ENCODE measurements at places on chromosomes 16 and 17.

DNA sequence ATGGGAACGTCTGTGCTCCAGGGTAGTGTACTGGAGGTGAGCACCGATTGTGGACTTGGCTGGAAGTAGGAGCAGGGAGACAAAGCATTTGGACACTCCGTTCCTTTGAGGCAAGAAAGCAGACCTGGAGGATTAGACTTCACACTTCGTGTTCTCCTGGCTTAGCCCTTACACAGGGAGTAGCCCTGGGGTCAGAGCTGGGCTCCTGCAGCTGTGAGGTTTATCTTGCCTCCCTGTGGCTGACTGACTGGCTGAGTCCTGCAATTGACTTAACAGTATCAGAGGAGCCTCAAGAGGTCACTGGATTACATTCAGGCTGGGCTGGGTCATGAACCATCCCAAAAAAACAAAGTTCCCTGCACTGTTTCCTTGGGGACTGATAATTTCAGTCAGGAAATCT is 37.1 kb downstream of the MPRIP start:
- no peak for DNase-seq

- no peak for DNase-seq
Observed at GRCh38 chr16:30382111-30382881, at the start of gene SEPTIN1. Gene SEPTIN1 (minus strand): TSS chr16:30382561. CDS start chr16:30382542, 19 bp downstream.

- DNase-seq, result no peak
Observed at GRCh38 chr17:290121-290521, 62.5 kb downstream of the RPH3AL start.

GRCh38 chr16:78607465-78607864 is 508.0 kb downstream of the WWOX start:
- DNase-seq, result no peak

GRCh38 chr17:73729101-73729500 is 84.9 kb upstream of the SDK2 start:
- no peak for DNase-seq

- no peak for DNase-seq
Observed at GRCh38 chr17:48510381-48510760, 20.4 kb downstream of the HOXB1 start.

DNA sequence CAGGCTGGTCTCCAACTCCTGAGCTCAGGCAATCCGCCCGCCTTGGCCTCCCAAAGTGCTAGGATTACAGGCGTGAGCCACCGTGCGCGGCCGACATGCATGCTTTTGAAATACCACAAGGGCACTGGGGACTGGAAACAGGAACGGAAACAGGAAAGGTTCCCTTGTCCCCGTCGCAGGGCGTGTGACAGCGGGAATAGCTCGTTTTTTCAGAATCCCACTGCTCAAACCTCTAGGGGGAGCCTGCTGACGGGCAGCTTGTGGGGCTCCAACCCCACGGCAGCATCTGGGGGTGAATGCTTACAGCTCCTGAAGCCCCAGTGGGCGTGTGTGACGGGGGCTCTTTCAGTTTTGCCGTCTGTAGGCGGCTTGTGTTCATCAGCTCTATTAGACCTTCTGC is 18.8 kb upstream of the ASGR2 start:
- DNase-seq, result no peak

DNA sequence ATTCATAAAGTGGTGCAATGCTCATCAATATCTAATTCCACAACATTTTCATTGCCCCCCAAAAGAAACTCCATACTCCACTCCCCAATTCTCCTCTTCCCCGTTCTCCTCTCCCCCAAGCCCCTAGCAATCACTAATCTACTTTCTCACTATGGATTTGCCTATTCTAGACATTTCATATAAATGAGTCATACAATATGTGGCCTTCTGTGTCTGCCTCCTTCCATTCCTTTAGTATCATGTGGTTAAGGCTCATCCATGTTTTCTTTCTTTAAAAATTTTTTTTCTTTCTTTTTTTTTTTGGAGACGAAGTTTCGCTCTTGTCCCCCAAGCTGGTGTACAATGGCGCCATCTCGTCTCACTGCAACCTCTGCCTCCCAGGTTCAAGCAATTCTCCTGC is 56.3 kb upstream of the HAS3 start:
- peak; percentile 69 for DNase-seq

- DNase-seq, result peak; percentile 96
Observed at GRCh38 chr16:3945751-3946603, 65.5 kb upstream of the CREBBP start.

GRCh38 chr16:11907160-11907970 is 8.4 kb downstream of the GSPT1 start:
- DNase-seq, result no peak

DNA sequence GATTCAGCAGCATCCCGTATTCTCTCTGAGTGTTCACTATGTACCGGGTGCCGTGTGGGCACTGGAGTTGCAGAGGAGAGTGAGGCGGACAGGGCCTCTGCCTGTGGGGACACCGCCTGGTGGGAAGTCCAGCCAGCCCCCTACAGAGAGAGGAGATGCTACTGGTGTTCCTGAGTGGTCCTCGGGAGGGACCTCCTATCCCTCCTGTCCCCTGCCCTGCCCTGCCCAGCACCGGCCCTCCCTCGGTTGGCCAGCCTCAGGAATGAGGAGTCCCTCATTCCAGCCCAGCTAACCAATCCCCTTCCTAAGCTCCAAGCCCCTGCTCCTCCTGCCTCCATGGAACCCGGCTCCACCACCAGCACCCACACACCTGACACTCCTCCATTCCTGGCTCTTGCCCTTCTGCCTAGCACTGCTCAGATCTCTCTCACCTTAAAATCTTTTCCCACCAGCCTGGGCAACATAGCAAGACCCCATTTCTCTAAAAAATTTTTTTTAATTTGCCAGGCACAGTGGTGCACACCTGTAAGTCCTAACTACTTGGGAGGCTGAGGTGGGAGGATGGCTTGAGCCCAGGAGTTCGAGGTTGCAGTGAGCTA is 2.0 kb downstream of the ASGR2 start:
- DNase-seq, result no peak

- DNase-seq, result peak; percentile 29
Observed at GRCh38 chr17:17568772-17569195, 22.7 kb downstream of the PEMT start.

- peak; percentile 5 for DNase-seq
Observed at GRCh38 chr17:60139438-60140285, 10.1 kb upstream of the CA4 start.

DNA sequence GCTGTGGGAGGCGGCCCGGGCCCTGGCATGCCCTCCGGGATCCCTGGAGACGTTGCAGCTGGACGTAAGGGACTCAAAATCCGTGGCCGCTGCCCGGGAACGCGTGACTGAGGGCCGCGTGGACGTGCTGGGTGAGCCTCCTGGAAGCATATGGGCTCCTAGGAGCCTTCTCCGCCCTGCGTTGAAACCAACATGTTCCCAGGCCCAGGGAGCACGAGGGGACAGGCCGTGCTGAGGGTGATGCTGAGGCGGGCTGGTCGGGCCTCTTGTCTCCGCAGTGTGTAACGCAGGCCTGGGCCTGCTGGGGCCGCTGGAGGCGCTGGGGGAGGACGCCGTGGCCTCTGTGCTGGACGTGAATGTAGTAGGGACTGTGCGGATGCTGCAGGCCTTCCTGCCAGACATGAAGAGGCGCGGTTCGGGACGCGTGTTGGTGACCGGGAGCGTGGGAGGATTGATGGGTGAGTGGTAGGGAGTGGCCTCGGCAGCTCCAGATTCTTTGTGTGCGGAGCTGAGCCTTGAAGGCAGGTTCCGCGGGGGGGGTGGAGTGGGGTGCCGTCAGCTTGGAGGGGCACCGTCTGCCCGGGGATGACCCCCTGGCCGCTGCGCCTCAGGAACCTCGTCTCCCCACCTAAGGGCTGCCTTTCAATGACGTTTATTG is 567 bp downstream of the HSD17B1 start:
- no peak for DNase-seq

- no peak for DNase-seq
Observed at GRCh38 chr17:35760587-35760986, at the start of gene C17orf50. Gene C17orf50 (plus strand): TSS chr17:35760887. CDS start chr17:35760942, 55 bp downstream.

DNA sequence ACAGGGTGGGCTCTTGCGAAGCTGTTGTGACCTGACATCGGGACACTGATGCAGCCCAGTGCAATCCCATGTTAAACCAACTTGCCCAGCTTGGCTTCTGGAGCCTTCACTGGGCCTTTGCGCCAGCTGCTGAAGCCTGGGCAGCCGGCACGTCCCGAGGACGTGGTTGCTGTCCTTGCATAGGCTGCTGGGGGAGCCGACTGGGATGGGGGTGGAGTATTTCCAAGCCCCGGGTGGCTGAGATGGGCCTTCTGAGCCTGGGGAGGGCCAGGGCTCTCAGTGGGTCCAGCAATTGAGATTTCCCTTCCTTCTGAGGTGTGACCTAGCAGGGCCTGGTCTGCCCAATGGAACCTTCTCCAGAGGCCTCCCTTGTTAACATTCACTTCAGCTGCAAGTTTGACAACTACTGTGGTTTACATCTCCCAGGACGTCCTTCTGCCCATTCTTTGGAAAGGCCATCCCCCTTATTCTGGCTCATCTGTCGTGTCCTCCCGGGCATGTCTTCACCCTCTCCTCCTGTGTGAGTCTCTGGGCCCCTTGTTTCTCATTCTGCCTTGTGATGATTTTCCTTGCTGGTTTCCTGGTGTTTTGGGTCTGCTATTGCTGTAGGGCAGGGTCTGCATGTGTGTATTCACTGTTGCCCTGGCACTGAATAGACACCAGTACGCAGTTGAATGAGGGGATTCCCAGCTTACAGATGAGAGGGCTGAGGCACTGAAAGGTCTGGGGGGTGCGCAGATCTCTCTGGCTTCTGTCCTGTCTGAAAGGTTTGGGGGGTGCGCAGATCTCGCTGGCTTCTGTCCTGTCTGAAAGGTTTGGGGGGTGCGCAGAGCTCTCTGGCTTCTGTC is 34.4 kb downstream of the HAPSTR1 start:
- no peak for DNase-seq

DNA sequence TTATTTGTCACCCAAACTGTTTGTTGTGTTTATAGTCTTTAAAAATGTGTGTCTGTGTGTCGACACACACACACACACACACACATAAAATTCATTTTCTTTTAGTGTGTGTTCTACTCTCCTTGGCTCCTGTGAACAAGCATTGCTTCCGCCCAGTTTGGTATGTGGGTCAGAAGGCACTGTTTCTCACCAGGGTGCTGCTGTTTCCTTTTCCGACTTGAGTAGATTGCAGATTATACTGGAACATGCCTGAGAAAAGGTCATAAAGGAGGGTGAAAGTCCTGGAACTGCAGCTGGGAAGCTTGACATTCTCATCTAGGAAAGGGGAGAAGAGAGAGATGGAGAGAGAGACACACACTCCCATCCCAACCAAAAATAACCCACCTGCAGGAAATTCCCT is 330.3 kb downstream of the BCAS3 start:
- DNase-seq, result no peak

GRCh38 chr17:51029142-51029541 is 91.5 kb downstream of the SPAG9 start:
- no peak for DNase-seq

DNA sequence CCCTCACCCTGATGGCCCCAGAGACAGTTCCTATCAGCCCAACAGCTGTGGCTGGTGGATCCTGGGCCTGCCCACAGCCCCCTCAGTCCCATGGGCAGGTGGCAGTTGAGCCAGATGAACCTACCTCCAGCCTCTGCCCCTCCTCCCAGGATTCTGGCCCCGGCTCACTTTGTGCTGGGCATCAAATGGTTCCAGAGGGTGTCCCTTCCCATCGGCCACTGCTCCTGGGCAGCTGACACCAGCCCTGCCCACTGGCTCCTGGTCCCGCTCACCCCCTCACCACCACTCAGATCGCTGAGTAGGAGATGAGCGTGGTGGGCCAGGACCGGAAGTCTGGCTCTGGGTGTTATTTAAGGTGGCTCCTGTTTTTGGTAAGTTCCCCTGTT is 2.0 kb downstream of the TTYH2 start:
- no peak for DNase-seq

DNA sequence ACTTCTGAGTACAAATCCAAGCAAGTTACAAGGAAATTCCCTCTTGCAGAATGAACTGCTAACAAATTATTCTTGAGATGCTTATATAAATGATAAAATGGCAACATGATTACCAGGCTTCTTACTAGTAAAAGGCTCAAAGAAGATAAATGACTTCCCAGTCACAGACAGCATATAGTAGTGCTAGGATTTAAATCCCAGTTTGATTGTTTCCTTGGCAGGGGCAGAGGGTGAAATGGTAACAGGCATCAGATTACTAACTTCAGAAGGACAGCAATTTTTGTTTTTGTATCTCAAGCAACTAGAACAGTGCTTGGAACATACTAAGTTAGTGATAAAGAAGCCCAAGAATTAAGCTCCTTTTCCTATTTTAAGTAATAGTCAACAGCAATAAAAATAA is 102.8 kb downstream of the SSH2 start:
- DNase-seq, result no peak

- DNase-seq, result no peak
Observed at GRCh38 chr17:75945211-75945610, 4.4 kb upstream of the FBF1 start.

- peak; percentile 7 for DNase-seq
Observed at GRCh38 chr17:55641676-55642081, 81.0 kb downstream of the TMEM100 start.

DNA sequence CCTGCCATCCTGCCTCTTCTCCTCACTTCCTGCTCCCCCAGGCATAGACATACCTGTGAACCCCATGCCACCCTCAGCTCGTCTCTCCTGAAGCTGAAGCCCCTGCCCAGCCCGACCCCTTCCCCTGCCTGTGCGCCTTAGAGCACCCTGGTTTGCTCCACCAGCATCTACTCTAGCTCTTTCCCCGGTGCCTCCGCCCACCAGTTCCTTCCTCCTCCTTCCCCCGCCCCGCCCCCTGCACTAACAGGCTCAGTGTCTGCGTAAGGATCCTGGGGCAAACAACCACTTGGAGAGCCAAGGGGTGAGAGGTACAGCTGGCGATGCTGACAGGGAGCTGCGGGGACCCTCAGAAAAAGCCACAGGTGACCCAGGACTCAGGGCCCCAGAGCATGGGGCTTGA is 1.9 kb downstream of the GPR142 start:
- DNase-seq, result no peak

GRCh38 chr16:63169100-63169499 is 1132.9 kb upstream of the CDH8 start:
- DNase-seq, result no peak

DNA sequence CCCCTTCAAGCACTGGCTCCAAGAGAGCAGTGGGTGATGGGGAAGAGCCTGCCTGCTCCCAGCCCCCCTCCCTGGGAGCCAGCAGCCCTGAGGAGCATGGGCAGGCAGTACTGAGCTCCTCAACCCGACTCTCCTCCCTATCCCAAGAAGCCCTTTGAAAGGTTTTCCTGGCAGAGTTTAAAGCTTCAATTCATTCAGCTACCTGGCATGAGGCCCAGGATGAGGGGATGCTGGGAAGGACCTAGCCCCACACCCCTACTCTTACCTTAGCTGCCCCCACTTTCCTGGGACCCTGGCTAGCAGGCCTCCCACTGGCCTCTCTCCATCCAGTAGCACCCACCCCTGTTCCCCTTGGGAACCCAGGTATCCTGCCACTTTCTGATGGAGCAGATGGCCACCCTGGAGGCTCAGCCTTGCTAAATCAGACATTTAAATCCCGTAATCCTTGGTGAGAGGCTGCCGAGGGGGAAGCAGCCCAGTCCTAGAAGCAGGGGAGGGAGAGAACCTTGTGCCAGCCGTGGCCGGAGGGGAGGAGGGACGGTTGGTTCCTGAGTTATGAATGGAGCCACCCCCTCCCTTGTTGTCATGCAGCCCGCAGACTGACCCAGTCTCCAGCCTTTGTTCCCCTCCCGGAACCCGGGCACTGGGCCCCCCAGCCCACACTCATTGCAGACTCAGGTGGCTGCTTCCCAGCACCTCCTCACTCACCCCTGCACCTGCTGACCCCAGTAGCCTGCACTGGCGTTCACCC is 17.1 kb downstream of the ATP1B2 start:
- DNase-seq, result no peak
